Right renal pelvis (tissue), 4 donors: ENCODE measurements at places on chromosomes 2 and 18. TPM values are rescaled to one million over a fixed set of nuclear protein-coding genes. Genes with fewer than 3 reads are reported as not detected.

The ACVR1 gene
- 32.4 TPM for polyA plus RNA-seq

DNA sequence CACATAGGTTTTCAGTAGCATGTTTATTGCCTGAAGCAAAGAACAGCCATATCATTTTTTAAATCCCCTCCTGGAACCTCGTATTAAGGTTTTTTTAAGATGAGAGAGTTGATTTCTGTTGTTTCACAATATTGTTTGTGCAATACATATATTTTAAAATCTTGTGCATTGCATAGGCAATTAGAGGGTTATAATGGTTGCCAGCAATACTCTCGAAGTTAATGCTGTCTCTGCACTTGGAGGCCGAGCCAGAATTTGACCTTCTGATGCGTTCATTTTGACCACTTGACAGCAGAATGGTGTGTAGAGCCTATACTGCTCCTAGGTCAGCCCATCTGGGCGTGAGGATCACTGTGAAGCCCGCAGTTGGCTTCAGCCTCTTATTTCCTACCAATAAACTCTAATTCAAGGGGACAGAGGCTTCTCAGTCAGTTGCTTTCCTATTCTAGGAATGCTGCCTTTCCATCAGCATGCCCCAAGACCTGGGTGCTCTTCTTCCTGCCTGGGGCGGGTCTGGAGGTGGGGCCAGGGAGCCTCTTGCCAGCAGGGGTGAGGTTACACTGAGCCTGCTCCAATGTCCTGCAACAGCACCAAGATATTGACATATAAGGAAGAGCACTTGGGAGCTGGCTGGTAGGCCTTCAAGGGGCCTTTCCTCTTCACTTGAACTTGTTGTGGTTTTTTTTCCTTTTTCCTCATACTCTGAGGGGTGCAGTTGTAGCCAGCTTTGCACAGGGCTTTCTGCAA, 91.4 kb upstream of the BCL2L11 start:
- DNase-seq: no peak

GRCh38 chr2:241620419-241620769, 16.6 kb downstream of the THAP4 start:
- DNase-seq: no peak

DNA sequence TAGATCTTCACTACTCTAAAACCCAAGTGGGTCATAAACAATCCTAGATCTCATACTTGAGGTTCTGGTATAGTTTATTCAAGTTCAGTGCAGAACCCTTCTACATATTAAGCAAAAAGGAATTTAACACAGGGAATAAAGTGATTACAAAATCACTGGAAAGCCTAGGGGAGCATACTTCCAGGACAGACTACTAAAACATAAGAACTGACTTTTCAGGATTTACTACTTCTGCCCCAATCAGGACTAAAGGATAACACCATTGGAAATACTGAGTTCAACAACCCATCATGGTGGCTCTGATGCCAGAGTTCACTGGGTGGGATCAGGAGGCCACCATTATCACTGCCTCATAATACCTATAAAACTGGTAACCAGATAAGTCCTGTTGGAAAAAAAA, 123.6 kb downstream of the DNAH7 start:
- DNase-seq: no peak

The ST6GAL2 gene
- polyA plus RNA-seq: 18.3 TPM

DNA sequence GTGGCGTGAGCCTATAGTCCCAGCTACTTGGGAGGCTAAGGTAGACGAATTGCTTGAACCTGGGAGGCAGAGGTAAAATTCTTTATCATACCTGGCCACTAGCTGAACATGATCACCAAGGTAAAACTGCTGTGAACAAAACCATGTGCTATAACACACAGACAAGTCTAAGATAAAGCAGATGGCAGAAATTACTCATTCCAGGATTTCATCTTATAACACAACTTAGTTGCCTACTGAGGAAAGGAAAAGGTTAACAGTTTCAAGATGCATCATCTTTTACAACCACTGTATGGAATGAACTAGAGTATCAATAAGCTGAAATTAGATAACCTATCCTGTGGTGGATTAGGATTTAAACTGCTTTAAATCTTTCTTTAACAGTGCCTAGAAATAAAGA, 8.3 kb downstream of the ARL5A start:
- DNase-seq: no peak

The SRD5A2 gene
- polyA plus RNA-seq: 0.06 TPM

DNA sequence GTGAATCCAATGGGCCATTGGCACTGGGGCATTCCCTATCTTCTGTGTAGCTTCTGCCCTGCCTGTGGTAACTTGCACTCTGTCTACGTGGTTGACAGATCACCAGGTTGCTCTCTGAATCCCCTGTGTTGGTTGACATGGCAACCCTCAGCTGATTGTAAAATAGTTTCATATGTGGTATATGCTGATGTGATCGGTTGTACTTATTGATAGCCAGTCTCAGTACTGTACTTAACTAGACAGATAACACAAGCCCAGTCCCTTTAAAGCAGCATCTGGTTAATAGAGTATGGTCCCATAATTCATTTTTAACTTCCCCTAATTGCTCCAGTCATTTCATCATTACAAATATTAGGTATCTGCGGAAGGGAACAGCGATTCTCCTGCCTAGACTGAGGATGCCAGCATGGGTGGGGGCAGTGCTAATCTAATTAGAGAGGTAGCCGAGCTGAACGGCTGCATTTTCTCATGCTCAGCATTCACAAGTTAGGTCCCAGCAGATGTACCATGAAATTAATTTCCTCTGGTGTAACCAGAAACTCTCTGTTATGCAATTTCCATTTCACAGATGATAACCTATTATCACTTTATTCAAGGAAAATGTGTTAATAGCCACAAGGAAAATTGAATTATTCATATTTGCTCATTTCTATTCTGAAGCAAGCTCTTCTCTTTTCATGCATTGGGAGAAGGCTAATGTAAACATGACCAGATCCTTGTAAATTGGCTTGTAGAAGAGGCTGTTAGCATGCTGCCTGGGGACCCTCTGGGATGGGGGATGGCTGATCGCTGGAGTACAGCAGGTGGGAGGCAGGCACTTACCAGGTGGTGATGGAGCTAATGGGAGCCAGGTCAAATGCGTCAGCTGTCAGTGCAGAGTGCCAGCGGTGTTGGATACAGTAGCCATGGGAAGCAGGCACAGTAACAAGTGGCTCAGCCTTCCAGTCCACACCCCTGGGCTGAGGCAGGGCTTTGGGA, 608.3 kb downstream of the GALR1 start:
- no peak for DNase-seq

- DNase-seq: no peak
Measured at GRCh38 chr2:188572592-188572991, 280.9 kb downstream of the GULP1 start.

GRCh38 chr2:233542507-233542906, 24.1 kb downstream of the USP40 start:
- DNase-seq: no peak

The ABCG5 gene
- 0.42 TPM for polyA plus RNA-seq

- DNase-seq: no peak
Measured at GRCh38 chr2:3656762-3657721, 958 bp upstream of the ALLC start.

DNA sequence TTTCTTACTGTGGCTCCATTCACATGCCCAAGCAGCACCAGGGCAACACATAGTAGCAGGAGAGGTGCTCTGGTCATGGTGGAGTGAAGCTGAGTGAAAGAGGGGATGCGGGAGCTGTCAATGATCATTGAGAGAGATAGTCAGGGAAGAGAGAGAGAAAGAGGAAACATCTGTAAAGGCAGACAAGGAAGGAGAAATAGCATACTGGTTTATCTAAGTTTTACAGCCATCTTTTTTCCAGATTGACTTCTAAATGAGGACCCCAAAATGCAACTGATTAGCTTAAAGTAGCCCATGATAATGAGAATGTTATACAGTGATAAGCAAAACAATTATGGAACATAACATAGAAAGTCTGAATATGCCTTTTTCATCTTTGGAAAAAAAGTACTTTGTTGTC, at the start of gene C2orf66:
Gene C2orf66 (minus strand): TSS at position 96 of the 400 bp plus-strand sequence. CDS start 19 bp downstream, at position 77.
- no peak for DNase-seq

DNA sequence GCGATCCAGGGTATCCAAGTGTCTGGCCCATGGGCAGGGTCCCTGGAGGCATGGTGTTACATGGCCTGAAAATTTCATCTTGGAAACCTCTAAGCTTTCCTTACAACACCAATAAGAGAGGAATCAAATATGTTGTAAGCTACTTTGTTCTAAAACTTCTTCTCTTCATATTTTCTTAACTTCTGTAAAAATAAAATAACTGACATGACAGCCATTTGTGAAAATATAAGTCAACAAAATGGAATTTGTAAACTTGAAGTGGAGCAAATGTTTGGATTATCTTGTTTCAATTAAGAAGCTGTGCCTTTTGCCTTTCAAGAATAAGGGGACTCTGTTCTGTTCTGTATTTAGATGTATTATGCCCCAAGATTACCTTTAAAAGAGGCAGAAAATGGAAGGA, 319.7 kb downstream of the LPIN1 start:
- no peak for DNase-seq

The SH3RF3 gene
- polyA plus RNA-seq: 4.8 TPM

The GDF7 gene
- polyA plus RNA-seq: 3.5 TPM

The RNF138 gene
- polyA plus RNA-seq: 51.1 TPM

DNA sequence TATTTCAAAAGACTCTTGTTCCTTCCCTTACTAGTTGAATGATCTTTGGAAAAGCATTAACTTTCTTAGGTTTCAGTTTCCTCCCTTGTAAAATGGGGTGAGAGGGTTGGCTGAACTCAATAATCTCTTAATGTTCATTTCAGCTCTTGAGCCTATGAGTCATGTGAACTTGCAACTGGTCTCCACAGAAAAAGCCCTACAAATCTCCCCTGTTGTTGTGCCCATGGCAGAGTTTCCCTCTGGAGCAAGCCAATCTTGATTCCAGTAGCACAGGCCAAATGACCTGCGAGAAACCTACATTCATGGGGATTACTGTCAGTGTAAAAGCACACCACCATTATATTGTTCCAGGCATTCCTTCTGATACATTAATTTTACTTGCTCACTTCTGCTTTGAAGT, 388.9 kb downstream of the ALK start:
- no peak for DNase-seq

The SNTG2 gene
- polyA plus RNA-seq: 2.3 TPM

- DNase-seq: no peak
Measured at GRCh38 chr2:157967856-157968255, 91.7 kb upstream of the ACVR1 start.

DNA sequence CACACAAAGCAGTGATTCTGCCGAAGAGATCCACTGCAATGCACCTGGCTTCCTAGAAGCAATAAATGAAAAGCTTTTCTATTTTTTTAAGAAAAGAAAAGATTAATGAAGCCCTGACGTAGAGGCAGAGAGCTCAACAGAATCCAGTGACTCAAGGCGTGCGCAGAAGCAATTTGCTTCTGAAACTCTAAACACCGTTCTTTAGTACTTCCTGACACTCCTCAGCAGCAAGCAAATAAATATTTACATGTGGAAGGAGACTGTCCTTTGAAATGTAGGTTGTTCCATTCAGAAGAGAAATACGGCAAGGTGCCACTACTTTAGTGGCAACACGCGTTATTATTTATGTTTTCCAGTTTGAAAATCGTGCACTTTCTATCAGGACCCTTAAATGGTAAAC, 126.2 kb upstream of the ZNF516 start:
- DNase-seq: no peak

The MEP1B gene
- not detected for polyA plus RNA-seq

DNA sequence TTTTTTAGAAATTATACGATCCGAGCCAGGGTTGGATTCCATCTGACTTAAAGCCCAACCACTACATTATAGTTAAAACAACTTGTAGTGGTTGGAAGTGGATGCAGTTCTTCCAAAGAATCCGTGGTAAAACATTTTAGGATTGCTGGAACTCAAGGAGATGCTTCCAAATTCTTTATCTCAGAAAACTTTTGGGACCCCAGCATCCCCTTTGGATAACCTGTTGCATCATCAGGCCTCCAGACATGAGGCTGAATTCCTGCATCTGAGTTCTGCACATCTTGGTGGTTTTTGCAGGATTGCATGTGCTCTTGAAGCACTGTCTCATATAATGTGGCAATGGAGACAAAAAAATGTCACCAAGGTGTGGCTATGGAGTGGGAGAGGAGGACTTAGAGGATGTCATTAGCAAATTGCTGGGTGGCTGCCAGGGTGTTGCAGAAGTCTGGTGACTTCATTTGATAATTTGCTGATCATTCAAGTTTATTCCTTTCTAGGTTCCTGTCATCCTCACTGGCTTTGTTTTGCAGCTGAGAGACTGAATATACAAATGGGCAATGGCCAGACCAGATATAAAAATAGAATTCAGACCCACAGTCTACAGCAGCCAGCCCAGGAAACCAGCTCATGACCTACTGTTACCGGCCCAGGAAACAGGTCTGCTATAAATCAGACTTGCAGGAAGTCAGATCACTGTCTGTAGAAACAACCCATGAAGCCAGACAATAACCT, 207.7 kb downstream of the BCL2 start:
- DNase-seq: no peak

DNA sequence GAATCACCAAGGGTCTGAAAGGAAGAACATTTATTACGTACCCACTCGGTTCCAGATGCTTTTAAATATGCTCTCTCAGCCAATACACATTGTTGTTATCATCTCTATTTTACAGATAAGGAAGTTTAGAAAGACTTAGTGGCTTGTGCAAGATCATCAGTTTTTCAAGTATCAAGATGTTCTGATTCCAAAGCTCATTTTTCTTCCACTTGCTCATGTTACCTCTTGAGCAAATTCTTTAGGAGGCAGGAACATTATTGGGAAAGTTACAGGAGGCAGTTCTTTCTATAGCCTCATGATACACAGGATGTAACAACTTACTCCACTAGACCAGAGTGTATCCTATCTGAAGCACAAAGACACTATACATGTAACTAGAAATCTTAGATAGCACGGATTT, 65.0 kb upstream of the MMADHC start:
- no peak for DNase-seq

GRCh38 chr2:234635284-234635683, 138.4 kb upstream of the ARL4C start:
- no peak for DNase-seq

The CYP27A1 gene
- 57.6 TPM for polyA plus RNA-seq

DNA sequence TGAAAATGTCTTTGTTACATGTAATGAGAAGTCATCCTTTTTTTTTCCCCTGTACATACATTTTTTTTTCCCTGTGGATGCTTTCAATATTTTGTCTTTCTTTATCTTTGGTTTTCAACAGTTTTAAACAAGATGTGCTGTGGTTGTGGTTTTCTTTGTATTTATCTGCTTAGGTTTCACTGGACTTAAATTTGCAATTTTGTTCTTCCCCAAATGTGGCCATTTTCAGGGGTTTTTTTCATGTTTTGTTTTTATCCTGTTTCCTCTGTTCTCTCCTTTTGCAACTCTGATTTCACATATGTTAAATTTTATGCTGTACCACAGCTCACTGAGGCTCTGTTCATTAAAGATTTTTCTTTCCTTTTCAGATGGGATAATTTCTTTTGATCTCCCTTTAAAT, 41.7 kb downstream of the GALNT1 start:
- DNase-seq: no peak

- no peak for DNase-seq
Measured at GRCh38 chr2:205435970-205436369, 246.3 kb upstream of the NRP2 start.

GRCh38 chr2:238139196-238140039, 950 bp downstream of the KLHL30 start:
- DNase-seq: no peak
